Muscle of leg (tissue), 16 donors: ENCODE measurements at places on chromosomes 1 and 21. TPM values are rescaled to one million over a fixed set of nuclear protein-coding genes. Genes with fewer than 3 reads are reported as not detected.

Gene ASPM
- polyA plus RNA-seq: 15.5 TPM

Gene UMODL1
- polyA plus RNA-seq: not detected

Gene ITSN1
- 35.8 TPM for polyA plus RNA-seq

Gene CFAP74
- 0.25 TPM for polyA plus RNA-seq

Gene FCRL1
- 0.37 TPM for polyA plus RNA-seq

Gene RNF19B
- polyA plus RNA-seq: 10.4 TPM

Gene PRAMEF27
- polyA plus RNA-seq: not detected

- no peaks in the 10 kb centered on the region for H3K4me1 ChIP-seq
- no peaks in the 10 kb centered on the region for H3K36me3 ChIP-seq
- H3K27ac ChIP-seq: no peak overlapping the region
- H3K27me3 ChIP-seq: no peaks in the 10 kb centered on the region
- H3K4me3 ChIP-seq: no peak overlapping the region
- no peak for DNase-seq
Measured at GRCh38 chr1:78359666-78360065, 131.1 kb upstream of the PTGFR start.

DNA sequence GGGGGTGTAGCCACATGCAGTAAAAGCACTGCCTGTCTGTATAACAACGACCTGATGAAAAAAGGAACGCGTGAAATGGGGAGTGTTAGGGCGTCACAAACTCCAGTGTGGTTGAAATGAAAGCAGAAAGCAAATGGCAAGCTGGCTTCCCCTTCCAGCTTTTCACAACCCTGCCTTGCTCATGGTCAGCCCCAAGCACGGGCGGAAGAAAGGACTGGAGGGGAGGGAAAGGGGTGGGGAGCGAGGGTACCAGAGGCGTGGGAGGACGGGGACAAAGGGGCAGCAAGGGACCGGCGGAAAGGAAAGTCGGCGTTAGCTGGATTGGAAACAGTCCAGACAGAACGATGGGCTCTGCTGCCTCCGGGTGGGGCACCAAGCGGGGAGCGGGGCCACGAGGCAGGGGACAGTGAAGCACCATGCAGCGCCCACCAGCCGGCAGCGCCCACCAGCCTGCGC, 9.6 kb downstream of the VPS26C start:
- H3K4me3 ChIP-seq: peak overlapping the region; percentile 62
- peaks cover 2% of the 10 kb centered on the region for H3K36me3 ChIP-seq
- DNase-seq: peak; percentile 50
- H3K4me1 ChIP-seq: peaks cover 12% of the 10 kb centered on the region
- H3K27me3 ChIP-seq: no peaks in the 10 kb centered on the region

DNA sequence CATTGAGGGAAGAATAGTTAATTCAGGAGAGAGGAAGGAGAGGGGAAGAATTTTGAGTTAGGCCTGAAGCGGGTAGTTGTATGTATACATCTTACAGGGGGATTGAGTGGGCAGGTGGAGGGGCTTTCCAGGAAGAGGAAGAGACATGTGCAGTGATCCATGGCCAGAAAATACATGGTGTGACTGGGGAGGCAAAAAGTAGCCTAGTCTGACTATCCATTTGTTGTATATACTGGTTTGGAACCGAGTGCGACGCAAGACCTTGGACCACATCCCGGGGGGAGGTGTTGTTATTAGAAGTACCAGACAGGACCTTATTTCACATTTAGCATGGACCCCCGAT, 158.3 kb downstream of the SDCCAG8 start:
- no peak overlapping the region for H3K4me3 ChIP-seq
- peaks cover 2% of the 10 kb centered on the region for H3K4me1 ChIP-seq
- no peak for DNase-seq

DNA sequence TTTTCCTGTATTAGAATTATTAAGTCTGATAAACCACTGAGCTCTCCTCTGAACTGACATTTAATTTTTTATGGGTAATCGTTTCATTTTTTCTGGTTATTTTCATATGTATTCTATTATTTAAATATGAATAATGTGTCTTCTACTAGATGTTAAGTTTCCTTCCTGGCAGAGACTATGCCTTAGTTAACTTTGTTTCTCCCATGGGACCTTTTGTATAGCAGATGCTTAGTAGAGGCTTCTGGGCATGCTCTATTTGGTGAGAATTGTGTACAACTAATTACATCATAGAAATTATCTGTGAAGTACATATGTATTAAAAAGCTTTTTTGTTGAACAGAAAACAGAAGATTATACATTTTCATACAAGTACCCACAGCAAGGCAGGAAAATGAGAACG, 23.4 kb downstream of the CTBS start:
- DNase-seq: peak; percentile 60
- H3K36me3 ChIP-seq: no peaks in the 10 kb centered on the region
- H3K4me3 ChIP-seq: no peak overlapping the region
- H3K27me3 ChIP-seq: no peaks in the 10 kb centered on the region
- no peaks in the 10 kb centered on the region for H3K4me1 ChIP-seq

GRCh38 chr1:164731161-164731876, 172.3 kb downstream of the PBX1 start:
- no peaks in the 10 kb centered on the region for H3K27me3 ChIP-seq
- H3K27ac ChIP-seq: no peak overlapping the region
- no peaks in the 10 kb centered on the region for H3K36me3 ChIP-seq
- no peak for DNase-seq

DNA sequence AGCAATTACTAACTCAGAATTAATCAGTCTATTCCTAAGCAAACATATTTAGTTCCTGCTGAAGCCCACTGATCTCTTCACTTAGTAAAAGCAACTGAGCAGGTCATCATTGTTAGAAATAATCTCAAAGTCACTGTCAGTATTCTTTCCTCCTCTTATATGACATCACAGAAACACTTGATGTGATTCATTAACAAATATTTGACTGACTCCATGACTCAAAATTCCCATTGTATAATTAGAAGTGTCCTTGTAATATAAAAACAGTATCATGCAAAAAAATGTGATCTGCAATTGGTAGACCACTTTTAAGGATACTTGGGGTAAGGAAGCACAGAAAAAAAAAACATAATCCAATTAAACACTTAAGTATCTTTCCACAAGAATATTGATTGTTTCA, 194.4 kb downstream of the DPYD start:
- no peak overlapping the region for H3K4me3 ChIP-seq
- no peaks in the 10 kb centered on the region for H3K36me3 ChIP-seq
- H3K27ac ChIP-seq: no peak overlapping the region
- DNase-seq: no peak
- no peaks in the 10 kb centered on the region for H3K27me3 ChIP-seq

GRCh38 chr1:228007801-228008341, 1.1 kb downstream of the WNT3A start:
- H3K36me3 ChIP-seq: no peaks in the 10 kb centered on the region
- no peak for DNase-seq
- H3K27ac ChIP-seq: no peak overlapping the region
- H3K27me3 ChIP-seq: peaks cover 90% of the 10 kb centered on the region

- H3K4me3 ChIP-seq: no peak overlapping the region
- H3K27me3 ChIP-seq: no peaks in the 10 kb centered on the region
- H3K4me1 ChIP-seq: peaks cover 42% of the 10 kb centered on the region
Measured at GRCh38 chr1:16924216-16924918, 2.6 kb downstream of the CROCC start.

- H3K27ac ChIP-seq: no peak overlapping the region
- H3K4me1 ChIP-seq: no peaks in the 10 kb centered on the region
- no peaks in the 10 kb centered on the region for H3K27me3 ChIP-seq
- DNase-seq: no peak
- H3K36me3 ChIP-seq: no peaks in the 10 kb centered on the region
- H3K4me3 ChIP-seq: no peak overlapping the region
Measured at GRCh38 chr1:51222136-51222787, 13.8 kb upstream of the RNF11 start.

DNA sequence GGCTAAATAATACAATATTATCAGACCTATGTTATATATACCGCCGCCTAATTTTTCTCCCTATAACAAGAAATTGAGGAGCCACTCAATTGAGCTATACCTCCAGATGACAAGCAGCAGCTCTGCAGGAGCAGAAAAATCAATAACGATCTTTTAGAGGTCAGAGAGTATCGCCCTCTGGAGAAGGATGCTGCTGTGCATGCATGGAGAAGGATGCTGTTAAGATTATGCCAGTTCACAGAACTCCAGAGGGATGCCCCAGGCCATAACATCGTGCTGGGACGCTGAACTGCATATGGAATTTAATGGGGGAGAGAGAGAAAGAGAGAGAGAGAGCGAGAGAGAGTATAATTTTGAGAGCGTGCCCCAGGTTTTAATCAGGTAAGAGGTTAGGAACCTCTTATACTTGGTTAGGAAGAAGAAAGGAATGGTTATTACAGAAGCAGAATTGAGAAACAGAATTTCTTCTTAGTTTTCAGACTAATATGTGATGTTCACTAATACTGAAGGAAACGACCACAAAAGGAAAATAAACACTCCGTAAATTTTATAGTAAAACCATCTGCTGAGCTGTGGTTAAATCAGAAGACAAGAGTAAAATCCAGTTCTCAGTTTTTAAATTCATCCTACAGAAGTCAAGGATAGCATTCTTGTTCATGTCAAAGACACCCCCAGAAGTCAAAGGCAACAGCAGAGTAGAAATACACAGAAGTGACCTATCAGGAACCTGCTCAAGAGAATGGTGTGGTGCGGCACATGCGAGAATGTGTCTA, 111.1 kb downstream of the SMYD2 start:
- H3K27me3 ChIP-seq: no peaks in the 10 kb centered on the region
- H3K27ac ChIP-seq: no peak overlapping the region
- no peak for DNase-seq
- no peaks in the 10 kb centered on the region for H3K4me1 ChIP-seq
- no peak overlapping the region for H3K4me3 ChIP-seq

- H3K27ac ChIP-seq: no peak overlapping the region
- H3K36me3 ChIP-seq: no peaks in the 10 kb centered on the region
- DNase-seq: no peak
- H3K4me3 ChIP-seq: no peak overlapping the region
- no peaks in the 10 kb centered on the region for H3K4me1 ChIP-seq
Measured at GRCh38 chr1:147235822-147236221, 6.7 kb upstream of the CHD1L start.
